Amygdala (tissue), 56 donors: ENCODE measurements at places on chromosomes 3 and 15.

DNA sequence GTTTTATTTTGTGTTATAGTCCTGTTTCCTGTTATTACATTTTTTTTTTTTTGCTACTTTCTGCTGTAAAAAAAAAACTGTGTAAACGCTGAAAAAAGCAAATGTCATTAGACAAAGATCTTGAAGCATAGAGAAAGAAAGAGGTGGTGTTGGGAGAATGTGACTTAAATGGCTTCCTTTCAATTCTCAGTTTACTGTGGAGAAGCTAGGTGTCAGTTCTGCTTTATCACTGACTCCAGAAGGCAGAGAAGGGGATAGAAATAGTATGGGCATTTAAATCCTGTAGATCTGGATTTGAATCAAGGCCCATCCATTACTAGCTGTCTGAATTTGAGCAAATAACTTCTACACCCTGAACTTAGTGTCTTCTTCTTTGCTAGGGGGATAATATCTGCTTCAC, 23.0 kb downstream of the PPM1L start:
- no peak for DNase-seq

DNA sequence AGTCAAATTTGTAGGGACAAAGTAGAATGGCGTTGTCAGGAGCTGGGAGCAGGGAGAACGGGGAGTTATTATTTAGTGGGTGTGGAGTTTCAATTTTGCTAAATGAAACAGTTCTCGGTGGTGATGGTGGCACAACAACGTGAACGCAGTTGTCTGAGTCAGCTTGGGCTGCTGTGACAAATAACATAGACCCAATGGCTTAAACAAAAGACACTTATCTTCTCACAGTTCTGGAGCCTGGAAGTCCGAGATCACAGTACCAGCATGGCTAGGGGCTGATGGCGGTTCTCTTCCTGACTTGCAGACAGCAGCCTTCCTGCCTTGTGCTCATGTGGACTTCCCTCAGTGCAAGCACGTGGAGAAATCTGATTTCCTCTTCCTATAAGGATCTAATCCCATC, 90.2 kb downstream of the CHSY1 start:
- no peak for DNase-seq

- no peak for DNase-seq
These were observed 135.3 kb upstream of the DAZL start for GRCh38 chr3:16740515-16740914.

DNA sequence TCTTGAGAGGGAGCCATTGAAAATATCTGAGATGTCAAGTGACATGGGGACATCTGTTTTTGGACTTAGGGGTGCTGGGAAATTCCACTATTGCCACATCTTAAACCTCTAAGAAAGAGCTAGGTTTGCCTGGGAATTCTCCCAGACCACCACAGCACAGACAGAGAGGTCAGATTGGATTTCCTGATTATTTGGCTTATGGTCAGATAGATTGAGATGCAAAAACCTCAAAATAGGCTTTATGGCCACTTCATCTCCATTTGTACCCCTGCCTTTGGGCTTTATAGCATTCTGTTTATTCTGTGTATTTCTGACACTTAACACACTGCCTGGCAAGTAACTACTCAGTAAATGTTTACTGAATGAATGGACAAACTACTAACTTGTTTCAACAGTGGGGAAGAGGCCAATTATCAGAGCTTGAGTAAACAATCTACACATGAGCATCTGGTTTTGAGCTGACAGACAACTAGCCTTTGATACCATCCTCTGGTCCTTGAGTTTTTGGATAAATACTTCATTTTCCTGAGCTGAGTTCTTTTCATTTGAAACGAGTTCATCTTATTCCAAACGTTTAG, 81.8 kb downstream of the TP63 start:
- no peak for DNase-seq

GRCh38 chr3:150567328-150567727, 20.7 kb downstream of the EIF2A start:
- no peak for DNase-seq

DNA sequence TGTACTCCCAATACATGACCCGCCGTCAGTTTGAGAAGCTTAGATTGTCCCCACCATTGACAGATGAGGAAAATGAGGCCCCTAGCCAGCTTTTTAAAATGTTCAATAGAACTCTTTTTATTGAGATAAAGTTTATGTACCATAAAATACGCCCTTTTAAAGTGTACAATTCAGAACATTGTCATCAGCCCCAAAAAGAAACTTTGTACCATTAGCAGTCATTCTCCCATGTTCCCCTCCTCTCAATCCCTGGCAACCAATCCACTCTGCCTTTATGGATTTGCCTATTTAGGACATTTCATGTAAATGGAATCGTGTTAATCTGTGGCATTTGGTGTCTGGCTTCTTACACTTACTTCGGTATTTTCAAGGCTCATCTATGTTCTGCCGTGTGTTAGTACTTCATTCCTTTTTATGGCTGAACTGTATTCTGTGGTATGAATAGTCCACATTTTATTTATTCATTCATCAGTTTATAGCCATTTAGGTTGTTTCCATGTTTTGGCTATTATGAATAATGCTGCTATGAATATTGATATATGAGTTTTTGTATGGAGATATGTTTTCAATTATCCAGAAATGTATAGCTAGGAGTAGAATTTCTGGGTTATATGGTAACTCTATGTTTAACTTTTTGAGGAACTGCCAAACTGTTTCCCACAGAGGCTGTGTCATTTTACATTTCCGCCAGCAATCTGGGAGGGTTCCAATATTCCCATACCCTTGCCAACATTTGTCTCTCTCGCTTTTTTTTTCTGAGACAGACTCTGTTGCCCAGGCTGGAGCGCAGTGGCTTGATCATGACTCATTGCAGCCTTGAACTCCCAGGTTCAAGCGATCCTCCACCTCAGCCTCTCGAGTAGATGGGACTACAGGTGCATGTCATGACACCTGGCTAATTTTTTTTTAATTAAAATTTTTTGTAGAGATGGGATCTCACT, 15.3 kb upstream of the PTPN23 start:
- no peak for DNase-seq

- no peak for DNase-seq
These were observed 138.0 kb upstream of the THBS1 start for GRCh38 chr15:39442898-39443297.

GRCh38 chr3:44926172-44926571, 49.8 kb downstream of the ZDHHC3 start:
- DNase-seq: no peak

GRCh38 chr3:42489937-42490227, 12.6 kb upstream of the VIPR1 start:
- no peak for DNase-seq

DNA sequence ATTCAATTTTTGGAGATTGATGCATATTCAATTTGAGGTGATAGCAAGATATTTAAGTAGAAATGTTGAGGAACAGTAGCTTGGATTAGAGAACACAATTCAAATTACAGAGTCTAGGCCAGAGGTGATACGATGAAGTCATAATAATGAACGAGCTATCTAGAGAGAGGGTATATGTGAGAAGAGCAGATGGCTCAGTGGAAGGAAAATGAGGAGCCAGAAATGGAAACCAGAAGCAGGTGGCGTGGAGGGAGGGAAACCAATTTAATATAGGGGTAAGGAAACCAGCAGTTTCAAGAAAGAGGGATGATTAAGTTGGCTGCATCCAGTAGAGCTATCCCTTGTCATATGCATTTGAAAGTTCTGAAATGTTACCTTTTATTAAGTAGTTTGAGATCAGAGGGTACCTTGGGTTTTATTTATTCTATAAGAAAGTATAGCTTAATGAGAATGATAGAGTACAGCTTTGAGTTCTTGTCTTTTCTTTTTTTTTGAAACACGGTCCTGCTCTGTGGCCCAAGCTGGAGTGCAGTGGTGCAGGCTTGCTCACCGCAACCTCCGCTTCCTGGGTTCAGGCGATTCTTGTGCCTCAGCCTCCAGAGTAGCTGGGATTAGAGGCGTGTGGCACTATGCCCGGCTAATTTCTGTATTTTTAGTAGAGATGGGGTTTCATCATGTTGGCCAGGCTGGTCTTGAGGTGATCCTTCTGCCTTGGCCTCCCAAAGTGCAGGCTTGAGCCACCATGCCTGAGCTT, 22.1 kb downstream of the NCK1 start:
- no peak for DNase-seq

GRCh38 chr3:52860424-52860768, 25.6 kb upstream of the MUSTN1 start:
- no peak for DNase-seq

GRCh38 chr15:44308889-44309288, 20.4 kb downstream of the GOLM2 start:
- DNase-seq: no peak

- DNase-seq: no peak
These were observed 84.8 kb downstream of the ARPP21 start for GRCh38 chr3:35724106-35724505.

- DNase-seq: no peak
These were observed 28.4 kb downstream of the SPRED1 start for GRCh38 chr15:38281031-38281430.

- no peak for DNase-seq
These were observed 367.5 kb downstream of the MECOM start for GRCh38 chr3:169295912-169296570.

DNA sequence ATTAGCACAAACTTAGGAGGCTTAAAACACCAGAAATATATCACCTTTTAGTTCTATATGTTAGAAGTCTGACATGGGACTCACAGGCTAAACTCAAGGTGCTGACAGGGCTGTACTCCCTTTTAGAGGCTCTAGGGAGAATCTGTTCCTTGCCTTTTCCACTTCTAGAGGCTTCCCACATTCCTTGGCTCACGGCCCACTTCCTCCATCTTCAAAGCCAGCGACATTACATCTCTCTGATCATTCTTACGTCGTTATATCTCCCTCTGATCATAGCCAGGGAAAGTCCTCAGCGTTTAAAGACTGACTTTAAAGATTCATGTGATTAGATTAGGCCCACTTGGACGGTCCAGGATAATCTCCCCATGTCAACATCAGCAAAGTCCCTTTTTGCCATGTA, 166.3 kb downstream of the GREM1 start:
- no peak for DNase-seq
